ENCODE measurements at places on chromosomes 3 and 15. TPM values are rescaled to one million over a fixed set of nuclear protein-coding genes. Genes with fewer than 3 reads are reported as not detected.

Gene CCDC39
- not detected for total RNA-seq

Gene C3orf20
- total RNA-seq, result 0.49 TPM

Gene ARRDC4
- 35.8 TPM for total RNA-seq

DNA sequence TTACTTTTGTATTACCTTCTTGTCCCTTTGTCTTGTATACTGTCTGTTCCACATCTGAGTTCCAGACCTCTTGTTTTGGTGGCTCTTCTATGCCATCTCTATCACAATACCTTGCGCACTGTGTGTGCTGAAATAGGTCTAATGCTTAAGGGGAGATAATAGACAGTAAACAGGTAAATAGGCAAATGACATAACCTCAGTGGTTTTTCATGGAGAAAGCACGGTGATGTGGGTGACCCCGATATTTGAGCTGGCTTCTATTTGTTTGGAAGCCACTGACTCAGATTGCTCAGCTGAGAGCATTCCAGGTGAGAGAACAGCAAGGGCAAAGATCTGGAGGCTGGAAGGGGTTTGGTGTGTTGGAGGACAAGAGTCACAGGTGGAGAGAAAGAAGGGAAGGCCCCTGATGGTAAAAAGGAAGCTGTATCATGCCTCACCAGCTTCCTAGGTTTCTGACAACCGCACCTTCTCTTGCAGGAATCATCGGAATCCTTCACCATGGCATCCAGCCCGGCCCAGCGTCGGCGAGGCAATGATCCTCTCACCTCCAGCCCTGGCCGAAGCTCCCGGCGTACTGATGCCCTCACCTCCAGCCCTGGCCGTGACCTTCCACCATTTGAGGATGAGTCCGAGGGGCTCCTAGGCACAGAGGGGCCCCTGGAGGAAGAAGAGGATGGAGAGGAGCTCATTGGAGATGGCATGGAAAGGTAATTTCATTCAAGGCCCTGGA is 795 bp downstream of the MCM2 start:
- peak overlapping the region; percentile 65 for H3K27ac ChIP-seq
- no peaks in the 10 kb centered on the region for H3K36me3 ChIP-seq
- peaks cover 8% of the 10 kb centered on the region for H3K4me1 ChIP-seq
- no peaks in the 10 kb centered on the region for H3K27me3 ChIP-seq
- H3K4me3 ChIP-seq, result peak overlapping the region; percentile 66
- no peak for DNase-seq

DNA sequence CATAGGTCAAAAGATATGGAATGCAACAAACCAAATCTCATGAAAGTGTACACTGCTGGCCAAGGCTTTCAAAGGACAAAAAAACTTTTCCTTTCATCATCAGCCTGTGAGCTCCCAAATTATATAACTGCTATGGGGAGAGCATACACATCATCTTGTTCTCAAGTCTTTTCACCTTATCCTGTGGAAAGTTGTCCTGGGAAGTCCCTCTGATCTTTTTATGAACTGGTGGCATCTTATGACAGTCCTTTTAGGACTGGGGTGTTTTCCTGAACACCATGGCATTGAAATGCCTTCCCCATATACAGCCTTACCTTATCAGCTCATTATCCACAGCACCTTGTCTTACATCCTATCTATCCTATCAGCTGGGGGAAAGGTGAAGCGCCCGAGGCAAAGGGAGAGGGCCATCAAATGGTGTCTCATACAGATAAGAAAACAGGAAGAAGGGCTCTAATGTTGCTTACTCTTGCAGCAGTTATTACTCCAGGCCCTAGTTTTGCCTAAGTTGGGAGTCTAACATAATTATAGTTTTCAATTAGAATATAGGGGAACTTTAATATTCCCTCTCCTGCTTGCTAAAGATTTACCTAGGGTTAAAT is 61.5 kb upstream of the GOLIM4 start:
- H3K27ac ChIP-seq, result no peak overlapping the region
- no peak overlapping the region for H3K4me3 ChIP-seq
- H3K36me3 ChIP-seq, result no peaks in the 10 kb centered on the region
- peaks cover 10% of the 10 kb centered on the region for H3K4me1 ChIP-seq
- DNase-seq, result no peak

GRCh38 chr3:20236603-20237002 is 50.6 kb upstream of the SGO1 start:
- H3K27ac ChIP-seq, result no peak overlapping the region
- H3K4me1 ChIP-seq, result no peaks in the 10 kb centered on the region
- no peak overlapping the region for H3K4me3 ChIP-seq
- DNase-seq, result no peak

DNA sequence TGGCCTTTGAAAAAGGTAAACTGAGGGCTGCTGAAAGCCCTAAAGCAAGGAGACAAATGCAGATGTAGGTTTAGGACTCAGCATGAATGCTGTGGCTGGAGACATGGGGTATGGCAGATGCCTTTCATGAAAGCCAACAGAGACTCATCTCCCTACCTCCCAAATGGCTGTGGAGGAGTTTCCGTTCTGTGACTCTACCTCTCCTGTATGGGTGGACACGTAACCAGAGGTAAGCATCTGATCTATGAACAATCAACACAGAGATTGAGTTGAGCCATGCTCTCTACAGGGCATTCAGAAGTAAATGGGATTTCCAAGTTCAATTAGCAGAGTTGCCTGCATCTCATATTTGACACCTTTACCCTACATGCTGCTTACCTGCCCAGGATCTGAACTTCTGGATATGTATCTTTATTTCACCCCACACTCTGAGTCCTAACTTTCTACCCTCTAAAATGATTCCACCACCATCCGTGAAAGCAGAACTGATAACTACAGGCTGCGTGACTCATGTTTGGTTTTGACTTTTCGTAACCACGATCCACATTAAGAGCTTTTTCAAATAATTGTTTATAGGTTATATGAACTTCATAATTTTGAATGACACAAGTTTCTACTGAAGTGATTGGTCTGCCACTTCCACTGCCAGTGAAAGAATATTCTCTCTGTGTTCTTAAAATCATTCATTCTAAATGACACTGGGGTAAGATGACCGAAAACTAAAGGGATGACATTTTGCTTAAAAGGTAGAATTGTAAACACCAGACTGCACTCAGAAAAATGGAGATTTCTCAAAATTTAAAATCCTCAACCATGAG is 1058.7 kb downstream of the FHIT start:
- no peak for DNase-seq
- no peaks in the 10 kb centered on the region for H3K36me3 ChIP-seq
- H3K4me3 ChIP-seq, result no peak overlapping the region
- H3K4me1 ChIP-seq, result no peaks in the 10 kb centered on the region

DNA sequence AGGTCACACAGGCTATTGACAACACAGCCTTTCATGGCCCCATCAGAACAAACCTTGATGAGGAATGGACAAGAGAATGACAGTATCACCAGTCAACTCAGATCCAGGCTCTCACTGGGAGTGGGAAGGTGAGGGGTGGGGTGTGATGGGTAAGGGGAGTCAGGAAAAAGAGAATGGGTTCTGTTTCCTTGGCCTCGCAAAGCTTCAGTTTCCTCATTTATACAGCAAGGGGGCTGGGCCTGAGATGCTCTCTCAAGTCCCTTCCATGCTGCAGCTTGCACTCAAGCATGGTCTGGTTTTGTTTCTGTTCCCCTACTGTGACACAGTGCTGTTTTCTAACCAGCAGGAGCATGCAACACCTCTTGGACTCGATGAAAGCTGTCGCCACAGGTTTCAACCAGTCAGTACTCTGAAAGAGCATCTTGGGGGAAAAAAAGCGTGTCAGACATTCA is 65.7 kb upstream of the IL12A start:
- no peaks in the 10 kb centered on the region for H3K36me3 ChIP-seq
- no peak overlapping the region for H3K4me3 ChIP-seq
- DNase-seq, result no peak
- H3K27ac ChIP-seq, result no peak overlapping the region
- no peaks in the 10 kb centered on the region for H3K27me3 ChIP-seq
- no peaks in the 10 kb centered on the region for H3K4me1 ChIP-seq
